ENCODE measurements at places on chromosomes 6 and 20.

GRCh38 chr6:24640166-24640565 lies 5.8 kb downstream of the KIAA0319 start:
- no peak for DNase-seq

GRCh38 chr6:110412360-110412759 lies 3.0 kb downstream of the DDO start:
- DNase-seq, result no peak

- no peak for DNase-seq
Observed at GRCh38 chr6:14450133-14450504, 332.5 kb downstream of the CD83 start.

- DNase-seq, result no peak
Observed at GRCh38 chr20:34562641-34563040, 4.1 kb downstream of the MAP1LC3A start.

DNA sequence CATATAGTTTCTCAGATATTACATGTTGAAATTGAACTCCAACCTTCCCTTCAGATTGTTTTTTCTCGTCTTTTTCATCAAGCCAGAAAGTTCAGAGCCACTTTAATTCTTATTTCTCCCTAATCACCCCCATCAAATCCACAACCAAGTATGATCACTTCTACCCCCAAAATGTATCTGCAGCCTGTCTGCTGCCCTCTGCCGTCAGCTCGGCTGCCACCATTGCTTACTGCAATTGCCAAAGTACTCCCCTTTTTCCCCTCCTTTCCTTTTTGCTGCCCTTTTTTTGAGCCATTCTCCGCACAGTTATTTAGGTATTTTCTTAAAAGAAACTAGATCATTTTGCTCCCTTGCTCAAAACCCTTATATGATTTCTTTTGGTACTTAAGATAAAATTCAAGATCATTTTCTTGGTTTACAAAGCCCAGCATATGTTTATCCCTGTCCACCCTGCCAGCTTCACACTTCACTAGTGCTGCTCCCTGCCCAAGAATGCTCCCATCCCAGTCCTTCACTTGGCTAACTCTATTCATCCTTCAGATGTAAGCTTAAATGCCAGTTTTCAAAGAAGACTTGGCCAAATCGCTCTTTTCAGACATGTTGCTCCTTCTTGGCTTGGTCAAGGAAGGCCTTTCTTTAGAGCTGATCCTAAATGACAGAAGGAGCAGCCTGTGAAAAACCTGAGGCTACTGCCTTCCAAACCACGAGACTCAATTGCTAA lies 63.7 kb downstream of the SH3BGRL2 start:
- no peak for DNase-seq

DNA sequence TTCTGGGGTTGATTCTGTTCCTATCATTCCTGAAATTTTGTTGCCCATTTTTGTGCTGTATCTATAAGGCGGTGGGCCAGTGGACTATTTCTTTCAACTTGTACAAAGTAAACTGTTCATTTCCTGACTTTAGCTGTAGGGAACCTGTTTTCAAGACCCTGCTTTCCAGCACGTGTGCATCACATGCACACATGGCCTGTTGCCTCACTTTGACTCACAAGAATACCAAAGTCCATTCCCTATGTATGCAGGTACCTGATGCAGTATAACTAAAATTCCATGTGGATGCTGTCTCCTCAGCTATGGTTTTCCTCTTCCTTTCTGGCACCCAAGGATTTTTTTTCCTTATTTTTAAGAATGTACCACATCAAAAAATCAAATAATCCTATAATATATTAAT lies 284.1 kb upstream of the MANEA start:
- no peak for DNase-seq

- no peak for DNase-seq
Observed at GRCh38 chr6:3405679-3406078, 51.2 kb downstream of the SLC22A23 start.

- DNase-seq, result peak; percentile 64
Observed at GRCh38 chr6:108921547-108922361, 73.5 kb downstream of the ARMC2 start.

DNA sequence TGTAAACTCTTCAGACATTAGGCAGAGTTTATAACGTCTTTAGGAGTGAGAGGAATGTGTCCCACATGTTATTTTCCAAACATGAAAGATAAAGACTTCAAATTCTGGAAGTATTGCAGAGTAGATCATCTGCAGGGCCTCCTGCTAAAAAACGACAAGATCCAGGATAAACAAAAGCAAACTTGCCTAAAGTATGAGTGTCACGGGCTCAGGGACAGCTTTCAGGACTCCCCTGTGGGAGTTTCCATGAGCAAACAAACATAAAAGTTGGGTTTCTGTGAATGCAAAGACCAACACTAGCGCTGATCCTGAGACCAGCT lies 76.9 kb downstream of the TXNDC5 start:
- no peak for DNase-seq

DNA sequence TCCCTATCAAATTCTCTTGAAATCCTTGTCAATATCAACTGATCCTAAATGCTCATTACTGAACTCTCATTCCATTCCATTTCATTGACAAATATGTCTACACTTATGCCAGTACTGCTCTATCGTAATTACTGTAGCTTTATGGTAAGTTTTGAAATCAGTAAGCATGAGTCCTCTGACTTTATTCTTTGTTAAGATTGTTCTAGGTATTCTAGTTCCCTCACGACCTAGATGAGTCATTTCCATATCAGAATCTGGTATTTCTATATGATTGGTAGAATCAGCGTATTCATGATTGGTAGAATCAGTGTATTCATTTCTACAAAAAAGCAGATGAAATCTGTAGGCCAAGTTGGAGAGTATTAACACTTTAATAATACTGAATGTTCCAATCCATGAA lies 318.6 kb upstream of the RUNX2 start:
- no peak for DNase-seq

DNA sequence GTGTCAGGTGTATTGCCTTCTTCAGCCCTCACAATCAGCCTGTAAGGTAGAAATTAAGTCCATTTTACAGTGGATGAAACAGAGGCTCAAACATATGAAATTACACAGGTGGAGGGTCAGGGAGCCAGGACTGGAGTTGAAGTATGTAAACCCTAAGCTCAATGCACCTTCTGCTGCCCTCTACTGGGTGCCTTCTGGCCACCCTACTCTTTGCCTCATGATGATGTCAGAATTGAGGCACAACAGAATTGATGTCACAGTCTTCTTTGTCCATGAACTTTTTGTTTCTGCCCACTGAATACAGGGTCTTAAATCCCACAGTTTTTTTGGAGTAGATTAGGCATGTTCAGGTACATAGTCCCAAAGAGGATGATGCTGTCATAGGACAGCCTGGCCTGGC lies 400.8 kb upstream of the CHD6 start:
- no peak for DNase-seq

DNA sequence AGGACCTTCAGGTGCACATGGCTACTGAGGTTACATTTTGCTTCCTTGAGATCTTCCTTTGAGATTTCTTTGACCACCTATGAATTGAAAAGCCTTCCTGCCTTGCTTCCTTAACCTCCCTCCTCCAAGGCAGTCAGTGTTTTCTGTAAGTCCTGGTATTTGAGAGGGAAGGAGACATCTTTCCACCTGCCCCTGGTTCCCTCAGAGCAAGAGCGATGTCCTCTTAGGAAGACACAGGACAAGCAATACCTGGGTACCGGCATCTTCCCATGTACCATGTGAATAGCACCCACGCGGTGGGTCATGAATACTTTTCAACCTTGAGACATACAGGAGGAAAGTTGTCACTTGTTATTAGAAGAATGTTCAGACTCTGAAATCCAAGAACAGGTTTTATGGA lies 37.1 kb downstream of the GINS1 start:
- no peak for DNase-seq
